Midbrain (tissue), 1 donor: ENCODE measurements at places on chromosomes 1 and 21.

GRCh38 chr1:168772428-168773060 is 43.5 kb upstream of the DPT start:
- no peak for DNase-seq

GRCh38 chr1:218350801-218351266 is 5.7 kb downstream of the TGFB2 start:
- DNase-seq, result no peak

- no peak for DNase-seq
These were observed 53.6 kb upstream of the NEXN start for GRCh38 chr1:77834771-77835334.

DNA sequence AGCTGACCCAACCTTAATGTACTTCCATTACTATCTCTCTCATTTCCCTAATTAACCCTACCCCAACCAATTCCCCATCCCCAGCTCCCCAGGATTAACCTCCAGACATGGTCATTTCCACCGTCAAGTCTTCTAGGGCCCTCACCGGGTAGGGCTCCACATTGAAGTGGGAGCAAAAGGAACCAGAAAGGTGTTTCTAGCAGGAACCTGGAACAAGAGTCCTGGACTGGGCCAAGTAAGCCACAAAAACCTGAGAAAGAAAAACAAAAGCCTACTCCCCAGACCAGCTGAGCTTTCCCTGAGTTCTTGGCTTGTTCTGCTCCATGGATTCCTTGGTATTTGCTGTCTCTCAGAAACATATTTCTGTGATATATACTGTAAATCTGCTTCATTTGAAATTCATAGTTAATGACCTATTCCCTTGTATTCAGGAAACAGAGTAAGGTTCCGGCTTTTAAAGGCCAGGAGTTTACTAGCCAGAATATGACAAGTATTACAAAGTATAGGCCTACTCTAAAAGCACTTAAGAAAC is 58.4 kb downstream of the SYF2 start:
- no peak for DNase-seq

DNA sequence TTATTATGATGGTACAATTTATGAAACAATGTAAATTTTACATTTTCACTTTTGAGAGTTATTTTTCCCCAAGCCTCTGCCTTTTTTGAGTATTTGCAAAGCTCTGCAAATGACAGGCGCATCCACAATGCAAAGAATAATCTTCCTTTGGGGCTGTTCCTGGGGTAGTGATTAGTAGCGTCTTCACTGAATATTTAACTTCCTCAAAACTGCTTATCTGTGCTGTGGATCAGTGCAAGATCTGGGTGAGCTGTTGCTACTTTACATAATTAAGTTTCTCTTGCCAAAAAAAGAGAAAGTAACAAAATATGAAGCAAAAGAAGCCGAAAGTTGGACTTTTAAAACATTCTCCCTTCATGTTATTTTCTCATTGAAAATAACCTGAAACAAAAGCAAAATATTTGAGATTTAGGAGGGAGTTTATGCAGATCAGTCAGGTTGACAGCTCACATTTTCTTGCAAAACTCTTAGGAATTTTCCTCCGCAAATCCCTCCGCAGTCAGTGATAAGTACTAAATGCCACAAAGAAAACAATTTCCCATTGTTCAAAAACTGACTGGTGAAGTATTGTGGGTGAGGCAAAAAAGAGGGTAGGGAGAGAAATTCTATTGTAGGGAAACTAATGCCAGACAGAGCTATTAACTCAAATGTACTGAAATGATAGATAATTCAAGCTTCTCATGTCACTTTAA is 276.4 kb upstream of the B3GALT2 start:
- peak; percentile 9 for DNase-seq

DNA sequence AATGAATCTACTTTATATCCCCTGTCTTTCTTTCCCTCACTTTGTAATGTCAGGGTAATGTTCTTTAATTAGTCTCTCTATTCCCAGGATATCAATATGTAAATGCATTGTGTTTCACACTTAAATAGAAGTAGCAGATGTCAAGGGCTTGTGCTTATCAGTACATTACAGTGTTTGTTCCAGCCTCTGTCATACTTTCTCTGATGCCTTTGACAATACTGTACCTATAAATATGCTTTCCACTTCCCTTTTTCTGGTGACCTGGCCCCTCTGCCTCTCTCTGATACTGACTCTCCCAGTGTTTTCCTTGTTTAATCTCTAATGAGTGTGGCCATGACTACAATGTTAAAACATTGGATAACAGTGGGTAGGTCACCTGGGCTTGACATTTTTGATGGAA is 862.0 kb upstream of the NEGR1 start:
- DNase-seq, result no peak

- no peak for DNase-seq
These were observed 2.3 kb downstream of the POFUT2 start for GRCh38 chr21:45285266-45285931.

- DNase-seq, result peak; percentile 33
These were observed 161.3 kb upstream of the SGIP1 start for GRCh38 chr1:66372522-66373101.

DNA sequence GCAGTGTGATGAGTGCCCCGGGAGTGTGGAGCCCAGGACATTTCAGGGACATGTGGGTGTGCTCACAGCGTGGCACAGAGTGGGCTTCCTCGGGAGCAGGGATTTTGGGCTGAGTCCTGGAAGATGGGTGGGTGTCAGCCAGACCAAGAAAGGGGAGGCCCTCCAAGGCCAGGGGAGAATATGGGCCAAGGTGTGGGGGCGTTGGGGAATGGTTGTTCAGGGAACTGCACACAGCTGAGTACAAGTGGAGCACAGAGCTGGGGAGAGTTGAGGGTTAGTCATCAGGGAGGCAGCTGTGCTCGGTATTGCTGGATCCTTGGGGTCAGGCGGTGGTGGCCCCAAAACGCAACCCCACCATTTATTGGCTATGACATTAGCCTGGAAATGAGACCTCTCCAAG is 5.5 kb downstream of the POGK start:
- DNase-seq, result no peak

DNA sequence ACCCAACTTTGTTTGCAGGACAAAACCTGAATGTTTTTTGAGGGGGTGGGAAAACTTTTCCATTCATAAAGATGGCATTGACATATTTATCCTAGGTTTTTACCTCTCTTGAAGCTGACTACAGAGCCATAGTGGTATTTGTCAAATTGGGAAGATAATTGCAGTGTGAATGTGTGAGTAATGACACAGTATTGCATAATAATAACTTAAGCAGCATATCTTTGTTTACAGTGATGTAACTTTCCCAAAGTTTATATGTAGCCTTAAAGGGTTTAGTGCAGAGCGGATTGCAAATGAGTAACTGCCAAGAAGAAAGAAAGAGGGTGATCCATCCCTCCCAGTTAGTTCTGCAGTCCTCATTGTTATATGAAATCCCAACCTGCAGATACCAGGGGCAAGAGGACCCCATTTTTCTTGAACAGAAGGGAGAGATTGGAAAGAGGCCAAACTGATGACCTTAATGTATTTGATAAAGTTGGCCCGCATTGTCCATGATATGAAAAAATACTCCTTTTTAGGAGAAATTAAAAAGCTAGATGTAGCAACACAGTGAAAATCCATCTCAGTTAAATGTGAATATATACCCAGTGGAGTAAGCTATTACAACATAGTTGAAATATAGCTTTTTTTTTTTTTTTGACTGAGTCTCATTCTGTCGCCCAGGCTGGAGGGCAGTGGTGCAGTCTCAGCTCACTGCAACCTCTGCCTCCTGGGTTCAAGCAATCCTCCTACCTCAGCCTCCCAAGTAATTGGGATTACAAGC is 23.7 kb upstream of the NFIA start:
- DNase-seq, result no peak

DNA sequence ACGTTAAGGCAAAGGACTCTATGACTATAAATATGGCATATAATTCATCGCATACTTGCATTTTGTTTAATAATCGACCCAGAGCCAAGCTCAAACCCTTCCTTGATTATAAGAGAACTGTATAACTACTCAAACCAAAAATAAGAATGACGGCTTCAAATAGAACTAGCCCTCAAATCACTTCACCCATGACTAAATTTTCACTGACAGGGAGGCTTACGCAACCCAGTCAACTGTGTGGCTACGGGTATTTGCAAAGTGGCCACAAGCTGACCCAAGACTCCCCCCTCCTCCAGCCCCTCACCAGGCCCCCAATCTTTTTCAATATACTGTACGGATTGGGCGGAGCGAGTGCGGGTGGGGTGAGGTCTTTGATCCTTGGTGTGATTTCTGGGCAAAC is 268.3 kb downstream of the ASTN1 start:
- no peak for DNase-seq

- DNase-seq, result no peak
These were observed 110.8 kb upstream of the RUNX1 start for GRCh38 chr21:35159881-35160280.

DNA sequence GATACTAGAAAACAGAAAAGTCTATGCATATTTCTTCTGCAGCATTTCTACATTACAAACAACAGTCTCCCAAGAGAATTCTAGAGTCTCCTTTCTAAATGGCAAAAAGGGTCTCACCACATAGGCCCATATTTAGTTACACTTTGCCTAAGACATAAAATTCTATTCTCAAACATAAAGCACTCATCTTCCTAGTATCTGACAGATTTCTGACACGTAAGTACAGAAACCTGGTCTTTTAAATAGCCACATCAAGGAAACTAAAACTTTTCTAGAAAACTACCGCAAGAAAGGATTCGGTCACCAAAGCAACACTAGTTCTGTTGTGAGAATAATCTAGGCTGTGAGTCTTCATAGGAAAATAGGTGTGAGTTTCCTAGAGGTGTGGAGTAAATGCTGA is 33.6 kb upstream of the CTSK start:
- no peak for DNase-seq

DNA sequence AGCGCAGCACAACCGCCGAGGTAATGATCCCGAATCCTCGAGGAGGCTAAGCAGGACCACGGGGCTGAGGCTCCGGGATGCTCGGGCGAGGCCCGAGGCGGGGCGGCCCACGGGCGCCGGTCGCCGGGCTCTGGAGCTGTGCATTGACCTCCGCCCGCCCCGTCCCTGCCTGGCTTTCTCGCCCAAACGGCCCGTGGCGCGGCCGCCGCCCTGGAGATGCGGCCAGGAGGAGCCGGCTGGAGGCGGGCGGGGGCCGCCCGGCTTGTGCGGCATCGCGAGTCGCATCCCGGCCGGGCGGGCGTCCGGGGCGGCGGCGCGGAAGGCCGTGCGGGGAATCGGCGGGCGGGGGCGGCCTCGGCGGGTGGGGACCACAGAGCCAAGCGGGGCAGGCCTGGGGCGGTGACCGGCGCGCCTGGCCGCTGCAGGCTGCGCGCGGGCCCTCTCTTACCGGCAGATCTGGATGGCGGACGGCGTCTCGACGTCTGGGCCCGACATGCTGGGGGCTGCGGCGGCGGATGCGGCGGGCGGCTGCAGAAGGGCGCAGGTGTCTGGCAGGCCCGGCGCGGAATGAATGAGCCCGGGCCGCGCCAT is 663 bp downstream of the ACOT7 start:
- no peak for DNase-seq

DNA sequence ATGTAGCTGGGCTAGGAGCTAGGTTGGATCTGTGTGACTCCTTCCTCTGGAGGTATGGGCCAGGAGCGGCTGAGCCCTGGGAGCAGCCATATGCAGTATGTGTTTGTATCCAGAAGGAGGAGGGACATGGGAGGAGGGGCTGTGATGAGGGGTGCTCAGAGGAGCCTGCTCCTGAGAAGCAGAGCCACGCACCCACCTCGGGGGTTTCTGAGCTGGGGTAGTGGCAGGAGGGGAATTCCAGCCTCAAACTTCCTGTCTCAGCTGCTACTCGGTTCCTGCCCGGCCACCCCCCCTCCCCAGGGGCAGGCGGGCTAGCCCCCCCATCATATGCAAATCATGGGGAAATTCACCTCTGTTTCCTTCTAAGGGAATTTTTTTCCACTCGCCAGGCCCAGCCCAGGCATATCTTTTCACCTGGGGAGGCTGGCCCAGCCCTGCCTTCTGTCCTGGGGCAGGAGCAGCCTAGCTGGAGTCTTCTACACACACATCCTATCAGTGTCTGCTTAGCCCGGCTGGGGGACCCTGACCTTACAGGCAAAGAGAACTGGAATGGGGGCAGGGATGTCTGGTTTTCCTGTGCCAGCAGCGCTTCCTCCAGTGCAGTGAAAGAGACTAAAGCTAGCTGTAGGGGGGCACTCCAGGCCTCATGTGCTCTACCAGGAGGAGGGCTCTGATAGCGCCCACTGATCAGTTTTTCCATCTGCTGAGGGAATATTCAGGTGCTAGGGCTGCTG is 3.0 kb downstream of the ZC3H12A start:
- DNase-seq, result no peak

GRCh38 chr1:177012342-177012925 is 152.1 kb downstream of the ASTN1 start:
- DNase-seq, result no peak

GRCh38 chr1:167489571-167490340 is 28.6 kb downstream of the CD247 start:
- no peak for DNase-seq

DNA sequence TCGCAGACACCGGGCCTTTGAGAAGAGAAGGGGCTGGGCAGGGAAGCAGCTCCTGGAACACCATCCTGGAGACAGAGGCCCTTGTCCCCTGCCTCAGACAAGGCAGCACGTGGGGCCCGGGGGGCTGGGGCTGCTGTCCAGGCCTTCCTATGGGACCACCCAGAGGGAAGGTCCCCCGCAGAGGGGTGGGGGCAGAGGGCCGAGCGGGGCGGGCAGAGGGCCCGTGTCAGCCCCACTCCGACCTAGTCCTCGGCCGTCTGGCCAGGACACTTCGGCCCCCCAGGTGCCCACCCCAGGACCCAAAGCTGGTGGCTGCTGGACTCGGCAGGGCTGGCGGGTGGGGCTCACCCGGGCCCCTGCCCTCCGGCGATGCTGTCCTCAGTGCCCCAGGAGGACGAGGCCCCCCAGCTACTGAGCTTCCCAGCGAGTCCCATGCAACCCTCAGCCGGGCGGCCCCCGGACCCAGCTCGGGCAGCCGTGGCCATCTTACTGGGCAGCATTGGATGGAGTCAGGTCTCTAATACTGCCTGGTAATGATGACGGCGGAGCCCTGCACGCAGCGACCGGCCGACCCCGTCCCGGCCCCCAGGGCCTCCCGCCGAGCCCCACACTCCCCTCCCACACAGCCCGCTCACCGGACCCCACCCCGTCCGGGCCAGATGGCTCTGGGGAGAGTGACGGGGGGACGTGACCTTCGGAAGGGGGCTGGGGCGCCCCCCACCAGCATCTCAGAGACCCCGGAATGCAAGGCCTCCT is 6.9 kb upstream of the TTLL10 start:
- DNase-seq, result no peak

- DNase-seq, result peak; percentile 83
These were observed 37.3 kb downstream of the PABPC4 start for GRCh38 chr1:39539252-39539790.

DNA sequence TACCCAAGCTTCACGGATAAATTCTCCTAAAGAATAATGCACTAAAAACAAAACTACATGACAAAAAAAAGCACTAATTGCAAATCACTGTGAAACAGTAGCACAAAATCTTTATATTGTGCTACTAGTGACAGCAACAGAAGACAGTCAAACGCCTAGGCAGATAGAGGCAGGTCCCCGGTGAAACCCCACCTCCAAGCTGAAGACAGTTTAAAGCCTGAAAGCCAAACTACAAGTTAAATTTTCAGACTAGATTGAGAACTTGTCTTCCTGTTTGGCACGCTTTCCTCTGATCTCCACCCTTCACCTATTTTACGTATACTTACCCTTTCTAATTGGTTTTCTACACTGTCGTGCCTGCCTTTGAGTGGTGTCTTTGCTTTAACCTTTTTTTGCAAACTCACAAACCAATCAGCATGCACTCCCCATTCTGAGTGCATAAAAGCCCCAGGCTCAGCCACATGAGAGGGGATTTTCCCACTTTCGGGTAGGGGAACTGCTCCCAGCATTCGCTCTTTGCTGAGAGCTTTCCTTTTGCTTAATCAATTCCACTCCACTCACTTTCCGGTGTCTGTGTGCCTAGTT is 3.6 kb upstream of the BACH1 start:
- no peak for DNase-seq
